Stimulated activated CD8-positive, alpha-beta memory T cell treated with anti-CD3 and anti-CD28 coated beads, Interleukin-7, amount 100 ng/mL, for 1 hour (primary cell): ENCODE measurements at places on chromosomes 11 and 22.

DNA sequence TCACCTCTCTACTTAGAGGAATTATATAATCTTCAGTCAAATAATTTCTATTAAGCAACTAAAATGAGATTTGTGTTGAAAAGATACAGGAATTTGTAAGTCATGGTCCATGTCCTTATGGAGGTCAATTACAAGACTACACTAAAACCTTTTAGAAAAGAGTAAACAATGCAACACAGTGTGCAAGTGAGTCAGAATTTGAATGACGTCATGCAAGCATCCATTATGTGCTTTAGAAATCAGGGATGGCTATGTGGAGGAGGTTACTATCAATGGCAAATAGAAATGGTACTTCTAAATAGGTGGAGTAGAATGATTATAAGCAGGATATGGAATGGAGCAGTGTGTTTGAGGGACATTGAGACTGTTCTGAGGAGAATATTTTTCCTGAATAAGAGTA, 16.6 kb downstream of the OR10D3 start:
- DNase-seq: no peak

DNA sequence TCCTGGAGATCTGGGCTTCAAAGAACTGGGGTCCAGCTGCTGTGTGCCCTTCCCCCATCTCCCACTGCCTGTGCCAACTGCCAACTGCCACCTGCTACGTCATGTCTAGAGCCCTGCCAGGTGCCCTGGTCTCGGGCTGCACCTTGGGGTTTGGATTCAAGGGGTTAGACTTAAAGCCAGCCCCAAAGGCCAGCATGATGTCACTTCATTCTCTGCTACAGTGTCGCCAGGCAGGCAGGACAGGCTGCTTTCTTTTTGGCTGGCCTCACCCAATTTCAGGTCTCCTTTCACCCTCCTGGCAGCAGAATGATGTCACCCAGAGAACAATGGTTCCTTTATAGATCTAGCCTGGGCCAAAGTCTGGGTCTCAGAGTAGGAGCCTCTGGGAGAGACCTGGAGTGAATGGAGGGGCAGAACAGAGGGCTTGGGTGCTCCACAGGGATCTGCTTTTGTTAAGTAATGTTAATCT, 79.5 kb upstream of the CRYBB3 start:
- DNase-seq: no peak

DNA sequence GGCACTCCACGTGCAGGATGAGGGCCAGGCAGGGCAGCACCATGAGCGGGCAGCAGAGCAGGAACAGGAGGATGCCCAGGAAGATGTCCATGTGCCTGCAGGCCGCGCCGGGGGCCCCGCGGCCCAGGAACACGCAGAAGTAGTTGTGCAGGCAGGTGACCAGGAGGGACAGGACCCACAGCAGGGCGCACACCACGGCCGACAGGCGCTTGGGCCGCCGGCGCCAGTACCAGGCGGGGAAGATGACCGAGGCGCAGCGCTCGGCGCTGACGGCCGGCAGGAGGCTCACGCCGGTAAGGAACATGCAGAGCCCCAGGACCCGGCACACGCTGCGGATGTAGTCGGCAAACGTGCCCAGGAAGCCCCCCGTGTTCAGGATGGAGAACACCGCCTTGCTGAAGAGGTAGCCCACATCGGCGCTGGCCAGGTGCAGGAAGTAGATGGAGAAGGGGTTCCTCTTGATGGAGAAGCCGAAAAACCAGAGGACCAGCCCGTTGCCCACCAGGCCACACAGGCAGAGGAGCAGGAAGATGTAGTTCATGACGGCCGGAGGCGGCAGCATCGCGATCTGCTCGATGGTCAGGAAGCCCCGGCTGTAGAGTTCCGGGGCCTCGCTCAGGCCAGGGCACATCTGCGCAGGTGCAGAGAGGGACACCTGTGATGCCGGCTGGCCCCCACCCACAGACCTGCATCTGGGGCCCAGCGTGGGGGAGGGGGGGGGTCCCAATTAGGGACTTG, 7.2 kb downstream of the MRGPRF start:
- no peak for DNase-seq

DNA sequence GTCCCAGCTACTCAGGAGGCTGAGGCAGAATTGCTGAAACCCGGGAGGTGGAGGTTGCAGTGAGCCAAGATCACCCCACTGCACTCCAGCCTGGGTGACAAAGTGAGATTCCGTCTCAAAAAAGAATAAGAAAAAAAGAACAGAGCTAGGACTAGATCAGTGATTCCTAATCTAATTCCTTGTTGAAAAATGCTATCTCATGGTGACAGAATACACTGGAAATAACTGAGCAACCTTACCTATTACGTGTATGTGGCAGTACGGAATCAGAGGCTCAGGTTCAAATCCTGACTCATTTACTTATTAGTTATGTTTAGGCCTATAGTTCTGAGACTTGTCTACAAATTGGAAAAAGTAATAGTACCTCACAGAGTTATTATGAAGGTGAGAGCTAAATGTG, 19.5 kb upstream of the RCE1 start:
- no peak for DNase-seq

GRCh38 chr11:86787018-86787536, 13.3 kb upstream of the PRSS23 start:
- no peak for DNase-seq

DNA sequence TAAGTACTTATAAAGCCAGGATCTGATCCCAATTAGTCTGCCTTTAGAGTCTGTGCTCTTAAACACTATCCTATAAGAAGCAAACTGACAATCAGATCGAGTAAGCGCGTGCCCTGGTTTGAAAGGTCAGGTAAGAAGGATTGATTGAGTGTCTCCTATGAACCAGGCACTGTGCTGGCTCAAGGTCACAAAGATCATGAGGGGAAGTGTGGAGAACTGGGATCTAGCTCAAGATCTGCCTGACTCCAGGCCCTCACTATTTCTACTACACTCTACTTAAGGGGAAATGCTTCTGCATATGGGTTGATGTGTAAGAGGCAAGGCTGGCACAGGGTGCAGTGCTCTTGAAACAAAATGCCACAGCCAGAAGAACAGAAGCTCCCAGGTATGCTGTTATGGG, 77.0 kb downstream of the ME3 start:
- DNase-seq: no peak

- no peak for DNase-seq
Measured at GRCh38 chr11:102719620-102720277, 5.0 kb downstream of the MMP8 start.

DNA sequence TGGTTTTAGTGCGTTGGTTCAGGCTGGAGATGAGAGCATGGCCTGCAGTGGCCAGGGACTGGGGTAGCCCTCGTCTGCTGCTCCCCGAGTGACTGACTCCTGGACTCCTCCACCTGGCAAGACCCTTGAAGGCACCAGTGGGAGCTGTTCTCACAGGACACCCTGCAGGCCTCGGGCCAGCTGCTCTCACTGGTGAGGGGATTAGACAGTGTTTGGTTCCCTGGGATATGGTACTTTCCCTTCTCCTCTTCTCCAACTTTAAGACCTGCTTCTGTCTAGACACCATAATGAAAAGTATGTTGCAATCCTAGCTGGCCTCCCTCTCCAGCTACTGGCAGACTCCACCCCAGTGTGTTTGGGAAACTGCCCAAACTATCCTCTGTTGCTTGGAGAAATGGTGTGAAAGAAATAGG, 168.8 kb upstream of the CADM1 start:
- DNase-seq: no peak

- no peak for DNase-seq
Measured at GRCh38 chr22:27405672-27406388, 395.7 kb downstream of the MN1 start.

DNA sequence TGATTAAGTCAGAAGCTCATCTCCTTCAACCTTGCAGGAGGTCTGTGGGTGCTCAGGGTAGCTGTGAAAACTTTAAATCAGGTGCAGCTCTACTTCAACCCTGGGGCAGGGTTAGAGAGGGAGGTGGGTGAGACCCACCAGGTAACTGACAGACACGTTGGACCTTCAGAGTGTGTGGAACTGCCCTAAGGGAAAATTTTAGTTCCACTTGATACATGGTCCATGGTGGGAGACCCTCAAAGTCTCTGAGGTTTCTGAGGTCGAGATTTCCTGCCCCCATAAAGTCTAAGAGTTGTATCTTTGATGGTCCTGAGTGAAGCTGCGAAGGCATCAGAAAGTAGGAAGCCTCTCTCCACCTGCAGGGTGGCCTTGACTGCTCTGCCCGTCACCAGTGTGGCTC, 23.9 kb upstream of the NNMT start:
- no peak for DNase-seq

DNA sequence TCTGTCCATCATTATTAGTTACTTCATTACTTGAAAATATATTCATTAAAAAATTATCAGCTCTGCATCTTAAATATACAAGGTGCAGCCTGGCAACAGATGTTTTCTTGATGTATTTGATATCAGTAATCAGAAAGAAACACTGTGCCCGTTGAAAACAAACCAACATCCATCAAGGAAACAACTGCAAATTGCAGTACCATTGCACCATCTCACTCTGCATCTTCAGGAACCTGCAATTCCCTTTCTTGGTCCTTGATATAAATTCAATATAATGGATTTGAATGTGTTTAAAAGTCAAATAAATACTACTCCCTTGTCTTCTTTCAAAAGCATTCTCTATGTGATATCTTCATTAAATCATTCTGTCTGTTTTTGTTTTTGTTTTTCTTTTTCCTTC, 1131.2 kb downstream of the FAM181B start:
- DNase-seq: no peak

- no peak for DNase-seq
Measured at GRCh38 chr11:69333149-69333710, 39.3 kb downstream of the MYEOV start.
